ENCODE measurements at places on chromosomes 4 and X.

DNA sequence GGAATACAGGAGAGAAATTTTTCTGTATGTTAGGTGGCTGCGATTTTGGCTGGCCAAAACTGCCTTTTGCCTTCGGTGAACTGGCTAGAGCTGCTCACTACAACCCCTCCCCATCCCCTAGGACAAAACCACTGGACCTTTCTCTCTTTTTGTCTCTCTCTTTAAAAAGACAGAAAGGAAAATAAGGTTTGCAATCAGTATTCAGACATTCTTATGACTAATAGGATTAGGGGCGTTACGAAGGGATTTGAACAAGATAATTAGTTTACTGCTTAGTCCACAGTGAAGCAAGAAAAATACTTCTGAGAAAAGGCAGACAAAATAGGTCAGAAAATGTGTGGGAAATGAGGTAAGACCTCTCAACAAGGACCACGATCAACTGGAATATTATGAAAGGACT, 180.4 kb downstream of the SLIT2 start:
- DNase-seq = no peak

DNA sequence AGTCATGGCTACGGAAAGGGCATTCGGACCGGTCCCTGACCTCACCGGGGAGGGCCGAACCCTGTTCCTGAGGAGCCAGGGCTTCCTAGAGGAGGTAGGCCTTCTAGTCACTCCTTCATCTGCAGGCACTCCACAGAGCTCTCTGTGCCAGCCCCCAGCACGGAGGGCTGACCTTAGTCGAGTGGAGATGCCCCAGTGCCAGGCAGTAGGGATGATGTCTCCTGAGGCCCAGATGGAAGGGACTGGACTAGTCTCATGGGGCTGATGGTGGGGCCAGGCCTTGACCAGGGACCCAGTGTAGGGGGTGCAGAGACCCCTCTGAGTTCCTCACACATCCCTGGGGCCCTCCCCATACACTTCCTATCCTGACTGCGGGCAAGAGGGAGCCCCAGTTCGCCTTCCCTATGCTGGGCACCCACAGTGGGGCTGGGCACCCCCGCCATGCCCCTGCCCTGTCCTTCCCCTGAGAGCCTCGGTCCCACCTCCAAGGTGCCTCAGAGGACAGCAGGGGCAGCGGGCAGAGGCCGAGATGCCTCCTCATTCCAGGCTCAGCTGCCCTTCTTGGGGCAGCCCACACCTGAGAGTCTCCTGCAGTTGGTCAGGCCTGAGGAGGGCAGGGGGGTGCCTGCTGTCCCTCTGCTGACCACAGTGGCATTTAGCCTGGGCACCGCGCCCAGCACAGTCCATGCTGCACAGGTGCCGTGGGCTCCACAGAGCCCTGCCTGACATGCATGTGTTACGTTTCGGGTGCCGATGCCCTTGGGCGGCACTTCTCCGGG, 1.4 kb upstream of the MSANTD1 start:
- no peak for DNase-seq

GRCh38 chrX:29952016-29952415, 263.3 kb upstream of the MAGEB2 start:
- no peak for DNase-seq

- no peak for DNase-seq
These were observed 186.9 kb upstream of the HS3ST1 start for GRCh38 chr4:11615601-11616000.

- no peak for DNase-seq
These were observed 24.6 kb downstream of the ZNF630 start for GRCh38 chrX:48046846-48047245.

GRCh38 chrX:41119803-41120202, 34.6 kb downstream of the USP9X start:
- no peak for DNase-seq

Data from stimulated activated CD4-positive, alpha-beta T cell treated with anti-CD3 and anti-CD28 coated beads, Interleukin-4, amount 100 ng/mL, for 24 hours (primary cell).